ENCODE measurements at places on chromosomes 11 and 22. TPM values are rescaled to one million over a fixed set of nuclear protein-coding genes. Genes with fewer than 3 reads are reported as not detected.

GRCh38 chr11:122664188-122664587 is 8.7 kb downstream of the UBASH3B start:
- no peaks in the 10 kb centered on the region for H3K27me3 ChIP-seq
- no peak for DNase-seq

KRTAP5-11 gene
- total RNA-seq, result not detected

GRCh38 chr11:129792663-129793062 is 23.0 kb upstream of the TMEM45B start:
- peaks cover 8% of the 10 kb centered on the region for H3K36me3 ChIP-seq
- DNase-seq, result no peak

DNA sequence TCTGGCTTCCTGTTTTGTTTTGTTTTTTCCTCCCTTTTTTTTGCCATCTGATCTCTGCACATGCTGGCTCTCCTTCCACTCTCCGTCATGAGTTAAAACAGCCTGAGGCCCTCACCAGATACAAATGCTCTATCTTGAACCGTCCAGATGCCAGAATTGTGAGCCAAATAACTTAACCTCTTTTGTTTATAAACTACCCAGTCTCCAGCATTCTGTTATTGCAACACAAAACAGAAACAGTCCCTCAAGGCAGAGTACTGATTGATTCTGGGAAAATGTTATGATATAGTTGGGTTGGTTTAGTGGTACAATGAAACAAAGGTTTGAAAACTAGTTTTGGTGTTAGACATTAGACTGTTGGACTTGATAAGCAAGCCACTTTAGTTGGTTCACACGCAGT is 1390.0 kb upstream of the RAG2 start:
- H3K4me1 ChIP-seq, result no peaks in the 10 kb centered on the region
- H3K27ac ChIP-seq, result no peak overlapping the region

DNA sequence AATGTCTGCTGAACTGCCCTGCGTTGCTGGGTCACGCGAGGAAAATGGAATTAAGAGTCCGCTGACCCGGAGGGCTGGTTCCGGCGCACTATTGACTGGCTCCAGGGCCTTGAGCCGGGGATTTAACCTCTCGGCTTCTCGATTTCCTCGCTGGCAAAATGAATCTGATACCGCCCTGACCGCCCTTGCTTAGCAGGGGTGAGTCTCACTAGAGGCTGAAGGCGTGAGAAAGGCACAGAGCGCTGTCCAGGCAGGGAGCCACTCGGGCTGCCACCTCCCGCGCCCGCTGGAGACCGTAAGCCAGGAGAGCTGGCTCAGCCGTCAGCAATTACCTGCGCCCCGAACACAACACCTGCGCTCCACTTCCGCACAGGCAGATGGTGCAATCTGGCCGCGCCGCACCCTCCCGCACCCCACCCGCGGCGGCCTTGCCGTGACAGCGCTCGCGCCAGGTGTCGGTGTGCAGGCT is 65.6 kb downstream of the BUD13 start:
- no peak overlapping the region for H3K4me3 ChIP-seq
- H3K36me3 ChIP-seq, result no peaks in the 10 kb centered on the region
- H3K27me3 ChIP-seq, result peaks cover 23% of the 10 kb centered on the region
- no peak overlapping the region for H3K27ac ChIP-seq

- H3K27ac ChIP-seq, result no peak overlapping the region
- H3K4me1 ChIP-seq, result peaks cover 12% of the 10 kb centered on the region
- no peaks in the 10 kb centered on the region for H3K36me3 ChIP-seq
- no peak for DNase-seq
- H3K27me3 ChIP-seq, result peaks cover 13% of the 10 kb centered on the region
- no peak overlapping the region for H3K4me3 ChIP-seq
These were observed 6.7 kb upstream of the RTN4RL2 start for GRCh38 chr11:57453543-57454177.

Measured in activated CD4-positive, alpha-beta memory T cell treated with anti-CD3 and anti-CD28 coated beads for 36 hours (primary cell).